ENCODE measurements at places on chromosomes 11 and 22.
A peak's percentile ranks its signal among the peaks of the same experiment; 100 is the strongest.

DNA sequence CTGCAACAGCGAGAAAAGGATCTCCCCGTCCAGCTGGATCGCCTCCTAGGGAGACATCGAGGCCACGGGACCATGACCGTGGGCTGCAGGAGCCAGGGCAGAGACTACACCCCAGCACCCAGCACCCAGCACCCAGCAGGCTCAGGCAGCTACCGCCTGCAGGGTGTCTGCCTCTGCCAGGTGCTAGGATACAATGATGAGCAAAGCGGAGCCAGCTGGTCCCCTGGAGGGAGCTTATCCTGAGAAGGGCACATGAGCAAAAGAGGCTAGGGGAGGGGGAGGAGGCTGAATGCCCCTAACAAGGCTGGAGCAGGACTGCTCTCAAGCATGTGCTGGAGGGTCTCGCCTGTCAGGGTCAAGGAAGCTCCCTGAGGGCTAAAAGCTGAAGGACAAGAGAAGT lies 4.8 kb upstream of the CASTOR1 start:
- DNase-seq, result no peak

DNA sequence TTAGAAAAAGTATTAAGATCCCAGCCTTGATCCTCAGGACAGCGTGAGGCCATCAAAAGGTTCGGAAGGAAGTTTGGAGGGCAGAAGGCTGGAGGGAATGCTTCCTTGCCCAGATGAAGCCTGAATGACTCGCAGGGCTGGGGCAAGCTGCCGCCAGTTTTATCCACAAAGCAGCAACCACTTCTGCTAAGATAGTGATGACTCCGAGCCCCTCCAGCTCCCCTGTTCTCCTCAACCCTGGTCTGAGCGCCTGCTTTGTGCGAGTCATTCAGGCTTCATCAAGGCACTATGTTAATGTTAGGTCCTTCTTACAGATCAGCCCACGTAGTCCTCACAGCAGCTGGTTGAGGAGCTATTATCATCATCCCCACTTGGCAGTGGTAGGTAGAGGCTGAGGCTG lies 158.8 kb downstream of the COMMD9 start:
- DNase-seq, result peak; percentile 30

- no peak for DNase-seq
Observed at GRCh38 chr22:27418261-27418660, 383.3 kb downstream of the MN1 start.

DNA sequence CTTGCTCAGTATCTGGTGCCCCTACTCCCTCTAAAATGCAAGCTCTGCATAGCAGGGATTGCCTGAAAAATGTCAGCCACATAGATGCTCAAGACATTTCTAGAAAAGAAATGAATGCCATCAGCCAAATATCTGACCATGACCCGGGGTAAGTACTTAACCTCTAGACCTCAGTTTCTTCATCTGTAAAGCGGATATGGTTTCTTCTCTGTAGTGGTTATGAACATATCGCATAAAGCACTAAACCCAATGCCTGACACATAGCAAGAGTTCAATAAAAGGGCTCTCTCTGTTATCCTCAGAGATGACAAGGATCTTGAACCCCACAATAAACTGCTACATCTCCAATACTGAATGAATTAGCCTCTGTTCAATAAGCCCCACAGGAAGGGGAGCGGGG lies 122.6 kb downstream of the ABTB2 start:
- no peak for DNase-seq

- no peak for DNase-seq
Observed at GRCh38 chr22:17997456-17997855, 26.9 kb downstream of the MICAL3 start.

- no peak for DNase-seq
Observed at GRCh38 chr22:46365166-46365624, 29.7 kb downstream of the TRMU start.

GRCh38 chr11:88320149-88320559 lies 17.4 kb downstream of the CTSC start:
- no peak for DNase-seq

DNA sequence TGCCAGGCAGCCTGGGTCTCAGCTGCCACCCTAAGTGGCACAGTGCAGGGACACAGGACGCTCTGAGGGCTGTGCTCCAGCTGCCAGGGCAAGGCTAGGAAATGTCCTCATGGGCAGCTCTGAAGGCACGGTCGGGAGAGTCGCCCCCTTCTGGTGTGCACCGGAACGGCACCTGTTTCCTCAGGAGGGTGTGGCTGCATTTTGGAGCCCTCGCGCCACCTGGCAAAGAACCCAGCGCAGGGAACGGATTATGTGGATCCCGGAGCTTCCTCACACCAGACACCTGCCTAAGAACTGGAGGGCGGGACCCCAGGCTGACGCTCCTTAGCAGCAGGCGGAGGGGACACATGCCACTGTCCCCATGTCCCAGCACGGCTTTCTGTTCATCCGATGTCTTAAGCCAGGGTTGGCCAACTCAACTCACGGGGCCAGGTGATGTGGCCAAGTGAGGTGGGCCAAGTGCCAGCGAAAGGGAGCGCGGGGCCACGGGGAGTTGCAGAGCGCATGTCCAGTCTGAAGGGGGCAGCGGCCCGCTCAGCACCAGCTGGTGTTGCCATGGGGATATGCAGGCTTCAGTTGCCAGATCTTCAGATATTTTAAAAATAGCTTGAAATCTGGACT lies 5.1 kb upstream of the SLC22A8 start:
- DNase-seq, result peak; percentile 44

DNA sequence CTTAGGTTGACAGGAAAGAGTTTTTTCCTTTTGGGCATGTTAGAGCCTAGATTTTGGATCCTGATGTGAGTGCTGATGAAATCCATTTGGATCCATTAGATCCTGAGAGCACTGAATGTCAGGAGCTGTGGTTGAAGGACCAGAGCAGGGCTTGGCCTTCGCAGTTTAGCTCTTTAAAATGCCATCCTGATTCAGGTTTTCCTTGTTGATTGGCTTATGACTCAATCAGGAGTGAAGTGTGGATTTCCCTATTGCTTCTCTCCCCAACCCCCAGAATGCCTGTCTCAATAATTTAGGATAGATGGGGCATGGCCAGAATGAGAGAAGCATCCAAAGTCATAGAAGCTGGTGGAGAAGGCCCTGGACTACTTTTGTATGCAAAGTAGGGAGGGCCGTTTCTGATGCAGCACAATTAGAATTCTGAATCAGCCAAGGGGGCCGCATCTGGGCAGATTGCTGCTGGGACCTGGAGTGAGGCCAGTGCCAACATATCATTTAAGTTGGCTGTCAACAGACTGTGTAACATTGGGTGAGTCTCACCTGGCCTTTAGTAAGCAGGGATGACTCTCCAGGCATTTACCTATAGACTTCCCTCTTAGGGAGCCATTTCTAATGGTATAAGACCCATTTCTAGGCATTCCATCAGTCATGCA lies 80.5 kb downstream of the TEAD1 start:
- DNase-seq, result no peak

- peak; percentile 52 for DNase-seq
Observed at GRCh38 chr11:130431331-130431773, 2.9 kb upstream of the ADAMTS8 start.

- no peak for DNase-seq
Observed at GRCh38 chr11:126188332-126189108, 22.9 kb downstream of the RPUSD4 start.

GRCh38 chr11:107405260-107405659 lies 52.4 kb downstream of the CWF19L2 start:
- no peak for DNase-seq

GRCh38 chr11:59641156-59641555 lies 25.6 kb upstream of the OSBP start:
- DNase-seq, result no peak

DNA sequence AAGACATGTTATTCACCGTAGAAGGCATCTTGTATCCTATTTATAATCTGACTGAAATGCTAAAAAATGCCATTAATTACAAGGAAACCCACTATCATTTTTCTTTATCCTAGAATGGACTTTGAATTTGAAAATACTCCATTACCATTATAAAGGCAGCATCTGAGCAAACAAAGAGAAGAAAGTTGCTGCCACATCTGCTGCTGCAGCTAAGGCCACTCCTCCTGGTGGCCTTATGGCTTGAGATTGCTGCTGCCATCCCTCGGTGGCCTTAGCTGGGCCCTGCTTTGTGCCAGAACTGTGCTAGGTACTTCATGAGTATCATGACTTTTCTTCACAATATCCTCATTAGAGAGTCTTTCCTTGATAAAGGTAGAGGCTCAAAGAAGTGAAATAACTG lies 1210.1 kb upstream of the TENM4 start:
- DNase-seq, result no peak

DNA sequence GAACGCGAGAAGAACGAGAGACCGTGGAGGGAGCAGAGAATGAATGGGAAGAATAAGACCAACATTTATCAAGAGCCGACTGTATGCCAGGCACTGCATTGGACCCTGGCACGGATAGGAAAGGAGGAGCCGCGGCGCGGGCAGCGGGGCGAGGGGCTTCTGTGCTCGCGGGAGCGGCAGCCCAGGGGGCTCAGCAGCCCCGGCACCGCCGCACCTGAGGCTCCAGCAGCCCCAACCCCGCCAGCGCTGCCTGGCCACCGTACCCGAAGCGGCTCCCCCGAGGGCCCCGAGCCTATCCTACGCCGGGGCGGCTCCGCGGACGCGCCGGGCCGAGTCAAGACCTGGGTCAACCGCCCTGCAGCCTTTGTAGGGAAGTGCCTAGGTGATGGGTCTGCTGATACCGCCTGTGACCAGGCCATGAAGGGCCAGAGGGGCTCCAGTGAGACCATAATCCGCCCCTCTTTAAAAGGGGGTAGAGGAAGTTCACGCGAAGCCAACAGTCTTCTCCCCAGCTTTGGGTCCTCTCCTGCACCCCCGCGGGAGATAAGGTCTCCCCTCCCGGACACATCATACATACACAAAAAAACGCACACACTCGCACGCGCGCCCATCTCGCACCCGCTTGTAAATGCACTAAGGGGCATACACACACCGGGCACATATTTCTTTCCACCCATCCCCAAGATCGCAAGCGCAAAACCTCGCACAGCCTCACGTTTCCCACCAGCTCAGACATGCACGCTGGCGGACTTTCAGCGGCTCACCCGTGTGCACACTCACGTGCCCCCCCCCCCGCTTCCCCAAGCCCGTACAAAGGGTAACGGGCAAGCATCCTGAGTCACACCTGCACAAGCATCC lies 935 bp upstream of the RTN4RL2 start:
- no peak for DNase-seq

DNA sequence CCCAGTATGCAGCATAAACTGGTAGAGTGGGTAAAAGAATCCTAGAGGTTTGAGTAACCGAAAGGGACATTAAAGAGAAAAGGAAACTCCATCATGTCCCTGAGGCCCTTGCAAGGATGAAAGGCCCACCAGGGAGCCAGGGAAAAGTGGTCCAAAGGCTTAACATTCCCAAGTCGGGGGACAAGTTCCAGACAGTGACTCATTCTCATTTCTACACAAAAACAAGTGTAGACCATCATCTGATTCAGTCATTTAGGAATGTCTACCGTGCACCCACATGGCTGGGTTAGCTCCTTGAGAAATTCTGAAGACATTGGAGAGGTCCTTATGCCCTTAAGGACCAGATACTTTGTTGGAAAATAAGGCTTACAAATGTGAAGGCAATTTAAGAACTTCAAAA lies 4.8 kb upstream of the NOX4 start:
- peak; percentile 2 for DNase-seq

DNA sequence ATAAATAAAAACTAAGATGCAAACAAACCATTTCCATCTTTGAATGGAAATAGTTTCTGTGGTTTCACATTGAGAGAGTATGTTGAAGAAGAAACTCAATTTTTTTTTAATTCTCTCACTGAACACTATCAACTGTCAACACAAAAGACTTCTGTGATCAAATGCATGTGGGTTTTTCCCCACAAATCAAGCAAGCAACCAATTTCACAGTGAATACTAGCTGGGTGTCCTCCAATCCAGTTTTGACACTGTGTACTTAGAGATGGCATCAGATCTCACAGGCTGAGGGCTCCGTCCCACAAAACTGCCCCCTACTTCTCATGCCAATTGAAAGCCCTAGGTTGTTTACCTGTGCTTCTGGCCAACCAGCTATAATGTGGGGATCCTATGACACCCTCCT lies 34.5 kb downstream of the CTSC start:
- DNase-seq, result no peak

DNA sequence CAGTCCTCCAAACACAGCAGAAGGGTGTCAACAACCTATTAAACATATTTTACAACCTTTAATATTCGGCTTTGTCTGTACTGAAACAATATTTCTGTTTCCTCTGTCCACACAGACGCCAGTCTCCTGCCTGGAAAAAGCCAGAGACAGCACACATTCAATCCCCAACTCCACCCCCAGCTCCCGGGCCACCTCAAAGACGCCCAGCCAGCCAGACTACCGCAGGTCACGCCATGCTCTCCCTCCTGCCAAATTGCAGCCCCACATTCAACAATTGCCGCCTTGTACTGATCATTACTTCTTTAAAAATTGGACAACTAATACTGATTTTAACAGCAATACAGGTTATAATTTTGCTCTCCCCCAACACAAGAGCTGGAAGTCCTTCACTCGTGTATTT lies 1.2 kb downstream of the SERGEF start:
- DNase-seq, result no peak

GRCh38 chr11:125374398-125374797 lies 121.7 kb downstream of the FEZ1 start:
- no peak for DNase-seq

DNA sequence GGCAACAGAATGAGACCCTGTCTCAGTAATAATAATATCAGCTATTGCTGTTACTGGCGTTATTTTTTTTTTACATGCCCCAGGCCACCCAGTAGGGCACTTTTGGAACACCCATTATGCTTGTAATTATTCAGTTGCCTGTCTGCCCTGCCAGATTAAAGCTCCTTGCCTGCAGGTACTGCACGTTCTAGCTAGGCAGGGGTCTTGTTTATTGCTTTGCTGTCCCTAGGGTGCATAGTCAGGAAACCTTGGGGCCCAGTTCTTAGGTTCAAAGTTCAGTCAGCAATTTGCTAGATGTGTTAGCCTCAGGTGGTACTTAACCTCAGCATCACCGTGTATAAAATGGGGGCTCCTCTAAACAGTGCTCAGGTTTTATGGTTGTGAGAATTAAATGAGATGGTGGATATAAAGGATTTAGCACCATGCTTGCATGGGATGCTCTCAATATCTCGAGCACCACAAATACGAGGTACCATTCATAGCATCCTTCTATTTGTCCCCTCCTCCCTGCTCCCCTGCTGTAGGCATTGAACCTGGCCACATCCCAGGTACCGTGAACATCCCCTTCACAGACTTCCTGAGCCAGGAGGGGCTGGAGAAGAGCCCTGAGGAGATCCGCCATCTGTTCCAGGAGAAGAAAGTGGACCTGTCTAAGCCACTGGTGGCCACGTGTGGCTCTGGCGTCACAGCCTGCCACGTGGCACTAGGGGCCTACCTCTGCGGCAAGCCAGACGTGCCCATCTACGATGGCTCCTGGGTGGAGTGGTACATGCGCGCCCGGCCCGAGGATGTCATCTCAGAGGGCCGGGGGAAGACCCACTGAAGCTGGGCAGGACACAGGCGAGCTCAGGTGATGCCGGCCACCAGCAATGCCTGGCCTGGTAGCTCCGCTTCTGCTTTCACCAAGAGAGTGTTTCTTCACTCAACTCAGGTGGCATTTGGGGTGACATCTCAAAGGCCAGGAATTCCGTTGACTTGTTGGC lies 9.4 kb downstream of the MPST start:
- no peak for DNase-seq

Data from H54 (cell line).